Right forelimb (tissue), 1 donor: ENCODE measurements at places on chromosomes 2 and 18.

DNA sequence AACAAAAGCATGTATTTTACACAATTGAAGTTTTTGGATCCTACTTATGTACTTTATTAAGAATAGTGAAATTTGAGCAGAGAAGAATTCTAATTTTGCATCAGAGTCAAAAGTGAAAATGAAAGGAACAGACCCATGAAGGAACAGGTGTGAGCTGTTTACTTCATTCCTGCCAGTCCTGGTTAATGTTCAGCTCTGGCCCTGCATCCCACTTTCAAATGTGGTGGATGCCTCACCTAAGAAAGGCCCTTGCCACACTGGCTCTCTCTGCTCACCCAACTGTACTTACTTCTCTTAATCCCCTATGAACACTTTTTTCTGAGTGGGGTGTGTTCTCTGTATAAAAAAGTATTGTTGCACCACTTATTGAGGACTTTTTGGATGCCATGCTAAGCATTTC is 22.2 kb downstream of the FAM110C start:
- no peak for DNase-seq

GRCh38 chr2:127107622-127107999 is 657 bp upstream of the BIN1 start:
- no peak for DNase-seq

- no peak for DNase-seq
These were observed 166.2 kb downstream of the INHBB start for GRCh38 chr2:120511947-120512710.

DNA sequence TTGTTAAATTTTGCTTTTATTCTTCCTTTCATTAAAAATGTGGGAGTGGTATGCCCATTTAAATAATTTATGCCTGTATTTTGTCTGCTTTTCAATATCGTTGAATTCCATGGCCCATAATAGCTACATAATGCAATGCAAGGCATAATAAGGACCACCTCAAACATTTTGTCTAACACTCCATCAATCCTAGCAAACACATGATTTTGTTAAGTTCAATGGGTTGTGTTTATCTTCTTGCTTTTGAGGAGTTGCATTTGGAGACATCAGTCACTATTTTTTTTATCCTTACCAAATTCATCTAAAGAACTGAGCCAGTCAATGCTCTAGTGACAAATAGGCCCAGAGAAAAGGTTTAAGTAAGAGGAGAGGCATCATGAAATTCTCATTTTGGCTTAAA is 145.5 kb downstream of the ZNF385B start:
- no peak for DNase-seq

DNA sequence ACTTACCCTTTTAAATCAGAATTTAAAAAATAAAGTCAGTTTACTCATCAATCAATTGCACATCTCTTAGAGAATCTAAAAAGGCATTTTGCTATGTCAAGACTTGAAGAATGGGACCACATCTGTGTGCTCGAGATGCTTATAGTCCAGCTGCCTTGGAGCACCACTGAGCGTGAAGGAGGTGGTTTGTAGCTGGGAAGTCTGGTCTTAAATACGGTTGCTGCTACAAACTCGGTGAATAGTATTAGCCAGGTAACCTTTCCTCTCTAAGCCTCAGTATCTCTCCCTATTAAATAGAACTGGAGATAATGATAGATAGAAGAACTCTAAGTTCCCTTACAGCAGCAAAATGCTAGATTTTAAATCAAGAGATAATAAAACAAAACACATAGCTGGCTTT is 289.7 kb downstream of the TRIB2 start:
- DNase-seq = no peak

DNA sequence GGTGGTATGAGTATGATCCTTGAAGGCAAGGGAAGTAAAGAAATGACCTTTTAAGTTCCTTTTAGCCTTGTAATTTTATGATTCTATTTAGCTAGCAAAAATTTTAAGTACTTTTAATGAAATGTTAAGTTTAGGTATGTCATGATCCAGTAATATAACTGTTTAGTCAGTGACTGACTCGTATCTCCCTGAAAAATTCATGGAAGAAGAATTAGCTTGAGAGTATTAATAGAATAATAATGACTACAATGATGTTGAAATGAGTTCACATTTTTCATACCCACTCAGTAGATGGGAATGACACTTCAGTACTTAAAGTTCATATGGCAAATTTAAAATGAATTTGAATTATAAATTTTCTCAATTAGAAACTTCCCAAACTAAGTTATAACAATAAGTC is 14.6 kb downstream of the RAB3GAP1 start:
- no peak for DNase-seq

- DNase-seq = no peak
These were observed 27.2 kb upstream of the STAT4 start for GRCh38 chr2:191177751-191178736.

DNA sequence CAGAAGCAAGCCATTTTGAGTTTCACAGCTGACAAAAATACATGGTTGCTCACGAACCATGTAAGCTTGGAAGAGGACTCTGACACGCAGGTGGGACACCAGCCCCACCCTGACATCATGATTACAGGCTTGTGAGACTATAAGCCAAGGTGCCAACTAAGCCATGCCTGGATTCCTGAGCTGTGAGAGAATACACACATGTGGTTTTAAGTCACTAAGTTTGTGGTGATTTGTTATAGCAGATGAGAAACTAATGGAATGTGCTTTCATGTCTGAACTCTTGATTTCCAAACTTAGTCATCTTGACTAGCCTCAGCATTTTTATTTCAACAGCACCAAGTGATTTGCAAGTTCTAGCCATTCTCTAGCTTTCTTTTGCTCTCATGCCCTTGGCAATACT is 676.1 kb upstream of the CELF4 start:
- no peak for DNase-seq

DNA sequence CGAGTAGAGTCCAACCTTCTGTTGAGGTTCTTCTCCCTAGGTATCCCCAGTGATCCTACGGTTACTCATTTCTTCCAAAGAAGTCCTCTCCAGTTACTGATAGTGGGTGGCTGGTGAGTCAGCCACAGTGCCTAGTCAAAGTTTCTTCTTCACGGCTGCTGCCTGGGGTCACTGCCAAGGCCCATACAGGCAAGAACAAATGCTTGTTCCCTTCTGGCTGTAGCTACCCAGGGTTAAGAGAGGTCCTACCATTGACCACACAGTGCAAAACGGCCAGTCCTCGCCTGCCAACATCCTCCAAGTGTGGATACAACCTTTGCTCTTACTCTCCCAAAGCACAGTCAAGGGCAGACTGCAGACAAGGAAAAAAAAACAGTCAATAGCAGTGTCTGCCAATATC is 2.9 kb upstream of the PTPN4 start:
- DNase-seq = no peak

DNA sequence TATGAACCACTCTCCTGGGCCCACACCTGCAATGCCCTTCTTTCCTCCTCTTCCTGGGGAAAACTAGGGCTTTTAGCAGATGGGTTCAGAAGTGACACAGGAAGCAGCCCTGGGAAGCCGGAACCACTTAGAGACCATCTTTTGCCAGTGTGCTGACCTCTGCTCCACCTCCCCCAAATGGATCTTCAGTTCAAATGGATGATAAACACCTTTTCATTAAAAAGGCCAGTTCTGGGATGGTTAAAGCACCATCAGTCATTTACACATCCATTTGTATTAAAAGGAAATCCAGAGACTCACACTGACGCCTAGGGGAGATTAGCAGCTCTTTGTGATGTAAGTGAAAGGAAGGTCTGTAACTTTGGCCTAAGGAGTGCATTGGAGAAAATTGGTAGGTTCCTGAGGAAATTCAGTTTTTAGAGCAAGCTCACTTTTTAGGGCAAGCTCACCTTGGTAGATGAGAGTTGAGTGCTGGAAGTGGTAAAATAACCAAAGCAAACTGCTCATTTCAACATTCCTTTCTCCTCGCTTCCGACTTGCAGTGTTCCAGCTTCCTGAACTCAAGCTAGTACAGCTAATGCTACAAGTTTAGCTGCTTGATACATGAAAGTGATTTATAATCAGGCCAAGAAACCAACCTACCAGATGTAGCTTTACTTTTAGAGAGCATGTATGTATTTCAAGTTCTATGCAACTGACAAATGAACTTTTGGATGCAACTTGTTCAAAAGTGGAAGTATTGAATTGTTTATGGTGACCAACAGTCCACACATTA is 47.7 kb downstream of the ACTR2 start:
- no peak for DNase-seq

GRCh38 chr2:120300385-120300784 is 45.6 kb upstream of the INHBB start:
- DNase-seq = no peak

DNA sequence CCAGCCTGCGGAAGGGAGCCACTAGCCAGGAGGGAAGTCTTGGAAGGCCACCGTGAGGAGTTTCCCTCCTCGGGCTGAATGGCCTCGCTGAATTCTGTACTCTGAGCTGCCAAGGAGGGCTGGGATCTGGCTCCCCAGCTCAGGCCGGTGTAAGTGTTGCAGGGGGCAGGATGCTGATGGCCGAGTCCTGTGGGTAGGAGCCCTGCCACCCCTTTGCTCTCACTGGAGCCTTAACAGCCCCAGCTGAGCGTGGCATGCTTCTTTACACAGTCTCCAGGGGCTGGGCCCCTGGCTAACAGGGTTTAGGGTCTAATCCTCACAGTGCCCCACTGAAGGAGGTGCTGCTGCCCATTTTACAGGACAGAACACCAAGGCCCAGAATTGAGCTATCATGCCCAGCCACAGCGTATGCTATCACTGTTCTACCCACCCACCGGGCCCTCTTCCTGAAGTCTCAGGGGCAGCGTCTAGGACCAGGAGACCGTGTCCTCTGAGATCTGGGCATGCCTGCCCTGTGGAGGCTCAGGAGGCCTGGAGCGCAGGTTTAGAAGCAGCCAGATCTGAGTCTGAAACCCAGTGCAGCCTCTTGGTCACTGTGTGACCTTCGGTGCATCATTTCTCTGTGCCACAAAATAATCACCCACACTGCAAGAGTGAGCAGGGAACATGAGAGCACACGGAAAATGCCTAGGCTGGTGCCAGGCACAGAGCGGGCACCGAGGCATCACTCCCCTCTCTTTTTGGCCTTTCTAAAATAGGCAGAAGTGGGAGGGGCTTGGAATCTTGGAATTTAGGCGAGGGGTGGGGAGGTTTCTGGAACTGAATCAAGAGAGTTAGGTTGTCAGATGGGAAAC is 42.9 kb downstream of the TMEM37 start:
- DNase-seq = peak; percentile 40

GRCh38 chr18:46341986-46342525 is 237.9 kb downstream of the HAUS1 start:
- no peak for DNase-seq
